ENCODE measurements at places on chromosomes 11 and 22. TPM values are rescaled to one million over a fixed set of nuclear protein-coding genes. Genes with fewer than 3 reads are reported as not detected.
A peak's percentile ranks its signal among the peaks of the same experiment; 100 is the strongest.

DNA sequence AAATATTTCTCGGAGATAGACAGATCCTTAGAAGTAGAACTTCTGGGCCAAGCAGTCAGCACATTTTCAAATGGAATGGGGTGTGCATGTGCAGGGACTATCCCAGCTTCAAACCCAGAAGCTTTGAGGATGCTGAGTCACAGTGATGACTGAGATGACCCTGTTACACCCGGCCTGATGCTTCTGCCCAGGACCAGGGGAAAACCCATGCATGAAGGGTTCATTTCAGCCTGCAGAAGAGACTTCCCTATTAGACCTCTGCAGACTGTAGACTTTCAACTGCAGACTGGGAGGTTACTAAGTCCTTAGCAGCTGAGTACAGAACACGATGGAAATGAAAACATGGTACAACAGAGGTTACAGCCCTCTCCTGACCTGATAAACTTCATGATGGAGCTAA lies 3.6 kb upstream of the OR2AT4 start:
- H3K4me3 ChIP-seq = no peak overlapping the region
- no peaks in the 10 kb centered on the region for H3K36me3 ChIP-seq
- no peaks in the 10 kb centered on the region for H3K4me1 ChIP-seq
- H3K27me3 ChIP-seq = peaks cover 18% of the 10 kb centered on the region
- DNase-seq = no peak

PRR5L gene
- 0.67 TPM for total RNA-seq

PNPLA3 gene
- 0.16 TPM for total RNA-seq

SNRPD3 gene
- 74.0 TPM for total RNA-seq

NEU3 gene
- 11.0 TPM for total RNA-seq

DNA sequence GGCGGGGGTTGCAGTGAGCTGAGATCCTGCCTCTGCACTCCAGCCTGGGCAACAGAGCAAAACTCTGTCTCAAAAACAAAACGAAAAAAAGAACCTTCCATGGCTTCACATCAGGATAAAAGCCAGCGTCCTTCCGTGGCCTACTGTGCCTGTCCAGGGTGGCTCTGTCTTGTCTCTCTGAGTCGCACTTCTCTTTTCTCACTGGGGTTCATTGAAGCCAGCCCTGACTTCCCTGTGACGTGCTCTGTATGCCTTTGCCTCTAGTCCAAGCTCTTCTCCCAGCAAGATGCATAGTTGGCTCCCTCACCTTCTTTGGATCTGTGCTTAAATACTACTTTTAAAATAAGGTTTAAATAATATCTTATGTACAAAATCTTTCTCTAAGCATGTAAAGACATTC lies 11.6 kb downstream of the ATXN10 start:
- DNase-seq = no peak
- peaks cover 15% of the 10 kb centered on the region for H3K4me1 ChIP-seq
- H3K4me3 ChIP-seq = no peak overlapping the region
- H3K36me3 ChIP-seq = no peaks in the 10 kb centered on the region

DNA sequence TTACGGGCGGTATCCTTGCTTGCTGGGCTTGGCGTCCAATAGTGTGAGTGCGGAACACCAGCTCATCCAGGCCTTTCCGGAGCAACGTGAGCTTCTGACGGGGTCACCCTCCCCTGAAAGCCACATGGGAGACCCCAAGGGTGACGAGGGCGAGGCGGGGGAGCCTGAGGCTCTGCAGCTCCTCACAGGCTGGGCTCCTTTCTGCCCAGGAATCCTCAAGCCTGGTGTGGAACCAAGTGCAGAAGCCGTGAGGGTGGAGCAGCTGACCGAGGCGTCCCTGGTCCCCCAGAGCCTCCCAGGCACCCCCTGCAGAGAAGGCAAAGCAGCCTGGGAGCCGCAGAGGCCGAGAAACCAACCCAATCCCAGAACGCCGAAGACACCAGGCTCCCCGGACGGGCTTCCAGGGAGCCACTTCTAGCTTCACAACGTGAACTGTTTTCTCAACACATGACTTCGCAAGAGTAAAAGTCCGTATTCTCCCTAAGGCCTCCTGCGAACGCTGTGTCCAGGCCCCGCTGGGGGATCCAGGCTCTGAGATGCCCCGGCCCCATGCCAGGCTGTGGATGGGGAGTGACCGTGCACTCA lies 530.3 kb downstream of the BRD1 start:
- DNase-seq = no peak
- H3K27ac ChIP-seq = no peak overlapping the region
- no peaks in the 10 kb centered on the region for H3K27me3 ChIP-seq
- H3K36me3 ChIP-seq = no peaks in the 10 kb centered on the region

DNA sequence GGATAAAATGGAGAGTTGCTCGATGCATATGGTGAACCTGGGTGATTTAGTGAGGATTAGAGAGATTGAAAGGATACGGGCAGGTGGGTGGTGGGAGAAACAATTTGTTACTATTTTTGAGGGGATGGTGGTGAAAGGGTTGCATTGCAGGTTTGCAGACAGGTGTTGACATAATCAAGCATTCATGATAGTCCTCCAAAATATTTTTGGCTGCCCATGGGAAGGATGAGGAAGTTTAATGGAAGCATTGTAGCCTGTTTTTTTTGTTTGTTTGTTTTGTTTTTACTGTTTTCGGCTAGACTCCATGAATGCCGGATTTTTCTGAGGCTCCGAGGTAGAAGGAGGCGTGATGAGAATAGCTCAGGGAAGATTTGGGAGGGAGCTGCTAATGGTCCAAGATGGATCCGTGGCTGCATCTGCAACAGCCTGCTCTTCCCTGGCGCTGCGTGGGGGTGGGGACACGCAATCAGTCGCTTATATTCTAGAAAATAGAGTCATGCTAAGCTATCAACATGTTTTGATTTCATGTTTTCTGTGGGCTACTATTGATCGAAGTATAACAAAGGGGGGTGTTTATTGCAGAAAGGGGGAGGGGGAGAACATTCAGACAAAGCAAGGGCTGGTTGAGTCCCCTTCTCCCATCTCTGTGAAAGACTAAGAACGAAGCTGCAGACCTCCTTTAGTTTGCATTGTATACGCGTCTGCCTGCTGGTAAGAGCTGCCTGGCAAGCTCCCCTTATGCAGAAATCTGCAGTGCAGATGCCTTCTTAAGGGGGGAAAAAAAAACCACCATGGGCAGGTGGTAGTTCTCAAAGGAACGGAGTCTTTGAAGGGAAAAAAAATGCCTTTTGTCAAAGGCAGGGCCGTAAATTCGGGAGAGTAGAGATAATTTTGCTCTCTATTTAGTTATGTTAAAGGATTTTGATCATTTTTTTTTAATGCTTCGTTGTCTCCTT lies 1.0 kb downstream of the RTN3 start:
- DNase-seq = peak; percentile 26
- H3K4me1 ChIP-seq = peaks cover 23% of the 10 kb centered on the region
- no peaks in the 10 kb centered on the region for H3K36me3 ChIP-seq
- no peaks in the 10 kb centered on the region for H3K27me3 ChIP-seq
- H3K4me3 ChIP-seq = peak overlapping the region; percentile 79

DNA sequence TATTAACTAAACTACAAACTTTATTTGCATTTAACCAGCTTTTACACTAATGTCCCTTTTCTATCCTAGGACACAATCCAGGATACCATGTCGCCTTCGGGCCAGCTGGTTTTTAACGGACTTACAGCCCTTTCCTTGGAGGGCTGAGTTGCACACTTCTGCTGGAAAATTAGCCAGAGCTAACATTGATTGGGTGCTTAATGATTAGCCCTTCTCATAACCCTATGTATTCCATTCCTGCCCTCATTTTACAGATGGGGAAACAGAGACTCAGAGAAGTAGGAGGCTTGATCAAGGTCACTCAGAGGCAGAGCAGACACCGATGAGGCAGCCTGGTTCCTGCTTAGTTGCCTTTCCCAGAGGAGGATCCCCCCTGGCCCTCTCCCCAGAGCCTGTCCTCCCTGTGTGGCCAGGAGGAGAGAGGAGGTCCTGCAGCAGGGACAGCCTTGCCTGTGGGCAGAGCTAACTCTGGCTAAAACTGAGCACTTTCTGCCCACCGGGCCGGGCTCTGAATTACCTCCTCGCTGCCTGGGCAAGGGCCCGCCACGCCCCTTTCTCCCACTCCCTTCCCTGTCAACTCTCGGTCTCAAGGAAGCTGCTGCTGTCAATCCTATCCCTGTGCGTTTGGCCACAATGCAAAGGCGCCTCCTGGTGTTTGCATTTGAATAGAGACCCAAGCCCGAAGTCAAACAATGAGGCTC lies 59.6 kb upstream of the PAX6 start:
- H3K27ac ChIP-seq = no peak overlapping the region
- no peak overlapping the region for H3K4me3 ChIP-seq
- H3K4me1 ChIP-seq = no peaks in the 10 kb centered on the region
- H3K36me3 ChIP-seq = no peaks in the 10 kb centered on the region

GRCh38 chr11:32224580-32224979 lies 133.7 kb downstream of the RCN1 start:
- no peak overlapping the region for H3K27ac ChIP-seq
- no peaks in the 10 kb centered on the region for H3K27me3 ChIP-seq
- no peaks in the 10 kb centered on the region for H3K4me1 ChIP-seq

DNA sequence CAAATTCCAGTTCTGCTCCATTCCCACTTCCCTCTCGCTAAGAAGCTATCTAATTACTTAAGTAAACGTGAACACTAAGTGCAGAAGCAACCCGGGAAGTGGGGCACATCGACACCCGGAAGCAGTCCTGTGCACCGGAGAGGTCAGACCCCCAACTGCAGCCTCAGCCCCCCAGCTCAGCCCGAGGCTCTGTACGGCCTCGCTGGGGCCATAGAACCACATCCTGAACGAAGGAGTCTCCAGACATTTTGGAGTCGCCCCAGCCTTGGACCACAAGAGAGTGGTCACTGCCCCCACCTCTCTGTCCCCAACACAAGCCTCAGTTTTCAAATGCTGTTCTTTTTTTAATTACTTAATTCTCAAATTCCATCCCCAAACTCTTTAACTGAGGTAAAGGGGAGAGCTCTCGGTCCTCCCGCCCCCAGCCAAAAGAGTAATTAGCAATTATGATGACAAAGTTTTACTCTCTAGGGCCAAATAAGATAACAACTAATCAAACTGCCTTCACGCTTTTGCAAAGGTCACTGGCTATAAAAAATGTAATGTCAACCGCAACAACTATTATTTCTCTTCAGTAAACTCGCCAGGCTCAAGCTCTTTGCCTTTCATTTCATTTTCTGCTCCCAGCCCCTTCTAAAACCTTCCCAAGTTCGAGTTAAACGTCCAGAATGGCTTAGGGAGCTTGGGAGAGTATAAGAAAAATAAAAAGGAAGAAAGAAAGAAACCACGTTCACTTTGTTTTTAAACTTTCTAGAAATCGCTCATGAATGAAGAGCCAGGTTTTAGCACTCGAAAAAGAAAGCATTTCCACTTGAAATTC lies 2.2 kb downstream of the PAX6 start:
- H3K4me3 ChIP-seq = no peak overlapping the region
- no peak overlapping the region for H3K27ac ChIP-seq
- no peak for DNase-seq
- no peaks in the 10 kb centered on the region for H3K36me3 ChIP-seq
- H3K4me1 ChIP-seq = peaks cover 43% of the 10 kb centered on the region

DNA sequence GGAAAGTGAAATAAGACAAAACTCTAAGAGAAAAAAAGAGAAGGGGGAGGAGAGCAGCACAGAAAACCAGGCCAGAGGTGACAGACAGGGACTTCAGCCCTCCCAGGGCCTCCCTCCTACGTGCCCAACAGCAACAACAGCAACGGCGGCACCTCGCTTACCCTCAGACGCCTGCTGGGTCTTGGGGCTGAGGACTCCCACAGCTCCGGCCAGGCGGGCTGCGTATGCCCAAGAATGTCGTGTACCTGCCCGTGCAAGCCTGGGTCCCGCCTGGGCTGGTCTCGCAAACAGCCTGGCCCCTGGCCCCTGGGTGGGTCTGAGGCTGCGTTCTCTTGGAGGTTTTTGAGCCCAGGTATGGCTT lies 30.5 kb downstream of the ARAP1 start:
- DNase-seq = no peak
- peaks cover 30% of the 10 kb centered on the region for H3K4me1 ChIP-seq
- H3K36me3 ChIP-seq = peaks cover 41% of the 10 kb centered on the region
- peak overlapping the region; percentile 92 for H3K27ac ChIP-seq
- peak overlapping the region; percentile 68 for H3K4me3 ChIP-seq

PICALM gene
- total RNA-seq = 205 TPM

Measured in heart left ventricle (tissue), 16 donors.